Astrocyte of the hippocampus (primary cell): ENCODE measurements at places on chromosomes 3 and 15.

- DNase-seq = no peak
Observed at GRCh38 chr3:181076558-181076957, 87.0 kb upstream of the DNAJC19 start.

DNA sequence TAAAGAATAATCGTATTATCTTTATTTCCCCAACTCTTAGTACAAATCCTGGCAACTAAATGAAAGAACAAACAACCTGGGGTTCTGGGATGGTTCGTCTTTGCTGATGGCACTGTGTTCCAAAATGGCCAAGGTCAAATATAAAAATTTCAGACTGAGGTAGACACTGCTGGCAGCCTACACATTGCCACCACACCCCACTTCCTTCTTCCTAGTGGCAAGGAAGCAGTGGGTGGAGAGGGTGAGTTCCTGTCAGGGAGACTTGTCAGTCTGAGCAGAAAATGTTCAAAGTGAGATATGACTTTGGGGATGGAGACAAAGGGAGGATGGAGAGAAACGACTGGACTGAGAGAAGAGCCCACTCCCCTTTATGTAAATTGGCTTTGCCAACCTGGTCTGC is 69.6 kb downstream of the LMCD1 start:
- DNase-seq = no peak

- no peak for DNase-seq
Observed at GRCh38 chr15:90043530-90044010, 42.4 kb downstream of the ZNF710 start.

DNA sequence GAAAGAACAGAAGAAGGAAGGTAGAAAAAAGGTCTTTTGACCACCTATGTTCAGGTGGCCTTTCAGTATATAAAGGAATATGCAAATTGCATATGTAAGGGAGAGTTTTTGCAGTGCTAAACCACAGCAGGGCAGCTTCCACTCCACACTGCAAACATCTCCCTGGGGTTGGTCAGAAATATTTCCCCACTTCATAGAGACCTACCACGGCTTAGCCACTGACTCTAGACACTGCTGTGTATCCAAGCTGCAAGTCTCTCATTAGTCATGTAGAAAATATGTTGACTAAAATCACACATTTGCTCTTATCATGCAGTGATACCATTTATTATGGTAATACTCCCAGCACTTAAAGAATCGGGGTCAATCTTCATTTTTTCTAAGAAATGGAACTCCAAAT is 214.9 kb upstream of the NR2F2 start:
- DNase-seq = peak; percentile 61
